KG1 (cell line): ENCODE measurements at places on chromosomes 5 and 9.

- no peak for DNase-seq
Observed at GRCh38 chr9:101478906-101479305, 43.3 kb upstream of the ALDOB start.

- no peak for DNase-seq
Observed at GRCh38 chr9:130883479-130883878, 13.1 kb downstream of the QRFP start.

DNA sequence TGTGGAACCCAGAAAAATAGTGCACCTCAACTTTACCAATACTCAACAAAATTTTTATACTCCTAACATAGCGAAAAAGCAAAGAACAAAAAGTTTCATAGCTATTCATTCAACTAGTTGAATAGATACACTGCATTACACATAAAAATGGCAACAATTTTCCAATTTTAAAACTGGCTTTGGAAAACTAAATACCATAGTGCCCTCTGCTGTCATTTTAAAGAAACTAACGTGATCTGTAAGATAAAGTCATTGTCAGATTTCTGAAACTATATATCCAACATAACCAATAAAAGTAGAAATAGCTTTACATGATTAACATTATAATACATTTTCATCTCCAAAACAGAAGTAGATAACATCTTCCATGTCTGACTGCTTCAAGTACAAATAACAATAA is 31.6 kb downstream of the DTWD2 start:
- no peak for DNase-seq

DNA sequence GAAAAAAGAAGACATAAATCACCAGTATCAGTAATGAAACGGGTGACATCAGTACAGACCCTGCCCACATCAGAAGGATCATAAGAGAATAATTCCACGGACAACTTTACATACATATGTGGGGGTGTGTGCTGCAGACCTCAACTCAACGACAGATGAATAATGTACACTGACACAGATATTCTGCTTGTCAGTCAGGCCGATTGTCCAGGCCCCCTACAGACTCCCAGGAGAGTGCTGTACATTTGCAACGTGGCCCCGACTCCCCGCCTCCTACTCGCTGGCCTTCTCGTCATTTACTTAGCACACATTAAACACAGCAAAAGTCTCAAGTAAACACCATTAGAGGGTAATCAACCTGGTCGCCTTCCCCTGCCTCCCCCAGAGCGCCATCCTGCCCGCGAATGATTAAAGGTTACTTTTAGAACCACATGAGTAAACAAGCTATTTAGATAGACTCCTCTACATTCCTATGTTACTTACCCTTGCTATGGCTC is 3.5 kb upstream of the TMED9 start:
- DNase-seq: no peak

- DNase-seq: no peak
Observed at GRCh38 chr9:114004221-114004716, 73.8 kb downstream of the AMBP start.

DNA sequence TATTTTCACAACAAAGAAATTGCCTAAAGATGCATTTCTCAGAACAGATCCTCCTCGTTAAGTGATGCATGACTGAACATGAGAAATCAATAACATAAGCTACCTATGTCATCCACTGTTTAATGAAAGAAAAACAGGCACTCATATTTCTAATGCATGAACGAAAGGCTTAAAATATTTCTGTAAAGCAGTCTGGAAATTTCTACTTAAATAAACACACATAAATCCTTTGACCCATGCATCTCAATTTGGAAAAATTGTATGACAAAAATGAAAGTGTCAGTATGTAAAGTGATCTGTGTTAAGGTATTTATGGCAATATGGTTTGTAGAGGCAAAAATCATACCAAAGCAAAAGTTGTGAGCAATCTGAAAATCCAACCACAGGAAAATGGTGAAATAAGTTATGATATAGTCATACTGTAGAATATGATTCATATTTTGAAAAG is 399.2 kb upstream of the GRAMD2B start:
- DNase-seq: no peak

DNA sequence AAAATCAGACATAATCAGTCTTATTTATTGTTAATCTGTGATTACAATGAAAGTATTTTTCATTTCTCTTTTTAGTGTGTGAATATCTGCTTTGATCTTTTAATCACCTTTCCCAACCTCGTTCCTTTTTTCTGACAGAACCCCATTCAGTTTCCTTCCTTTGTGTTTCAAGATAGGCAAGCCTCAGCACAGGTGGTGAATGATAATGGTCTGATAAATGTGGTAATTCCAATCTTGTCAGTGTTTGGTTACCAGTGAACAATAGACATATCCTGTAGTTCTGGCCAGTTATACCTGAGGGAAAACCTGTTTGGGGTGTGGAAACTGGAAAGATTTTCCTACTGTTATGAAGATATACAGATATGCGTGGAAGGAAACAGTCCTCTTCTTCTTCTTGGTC is 13.5 kb downstream of the STX17 start:
- DNase-seq: no peak

- DNase-seq: no peak
Observed at GRCh38 chr9:108515856-108516255, 339.9 kb downstream of the ACTL7B start.
